DMS79 treated with DMSO at 0.1 percent for 48 hours (cell line): ENCODE measurements at places on chromosomes 16 and 17.

DNA sequence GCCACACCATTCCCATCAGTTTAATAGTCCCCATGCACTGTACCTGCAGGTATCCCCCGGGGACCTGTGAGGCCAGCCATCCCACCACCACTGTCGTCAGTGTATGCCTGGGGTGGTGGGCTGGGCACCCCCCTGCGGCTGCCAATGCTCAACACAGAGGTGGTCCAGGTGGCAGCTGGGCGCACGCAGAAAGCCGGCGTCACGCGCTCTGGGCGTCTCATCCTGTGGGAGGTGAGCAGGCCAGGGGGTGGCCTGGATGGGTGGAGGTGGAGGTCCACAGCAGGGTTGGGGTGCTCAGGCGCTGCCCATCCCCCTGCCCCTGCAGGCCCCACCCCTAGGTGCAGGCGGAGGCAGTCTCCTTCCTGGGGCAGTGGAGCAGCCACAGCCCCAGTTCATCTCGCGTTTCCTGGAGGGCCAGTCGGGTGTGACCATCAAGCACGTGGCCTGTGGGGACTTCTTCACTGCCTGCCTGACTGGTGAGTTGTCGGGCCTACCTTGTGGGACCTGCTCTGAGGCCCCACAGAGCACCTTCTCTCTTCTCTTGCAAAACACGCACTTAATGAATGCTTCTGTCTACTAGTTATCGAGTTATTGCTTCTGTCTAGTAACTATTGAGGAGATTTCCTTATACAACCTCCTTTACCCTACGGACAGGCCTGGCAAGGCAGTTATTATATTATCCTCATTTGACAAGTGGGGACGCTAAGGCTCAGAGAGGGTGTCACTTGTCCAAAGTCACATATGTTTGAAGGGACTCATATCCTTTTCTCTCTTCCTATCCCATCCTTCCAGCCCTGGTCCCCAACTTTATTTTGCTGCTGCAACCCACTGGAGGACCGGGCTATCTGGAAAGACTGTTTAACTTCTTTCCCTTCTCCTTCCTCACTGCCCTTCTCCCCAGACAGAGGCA, 5.8 kb upstream of the TRAF4 start:
- no peak for DNase-seq

- peak; percentile 65 for DNase-seq
These were observed 1.0 kb upstream of the AIPL1 start for GRCh38 chr17:6435968-6436367.

DNA sequence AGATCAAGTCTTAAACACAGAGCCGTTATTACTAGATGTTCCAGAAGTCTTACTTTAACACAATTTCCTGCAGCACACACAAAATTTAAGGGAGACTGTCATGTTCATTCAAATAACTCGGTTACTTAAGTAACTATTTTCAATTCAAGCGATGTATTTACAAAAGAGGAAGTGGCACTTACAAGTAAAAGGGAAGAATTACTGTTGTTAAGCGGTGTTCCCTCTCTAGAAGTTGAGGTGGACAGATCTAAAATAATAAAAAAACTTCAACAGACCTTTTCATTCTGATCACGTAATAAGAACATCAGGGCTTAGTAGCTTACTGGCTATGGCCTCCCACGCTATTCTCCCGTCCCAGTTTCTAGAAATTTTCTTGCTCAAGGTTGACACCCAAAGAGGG, 26.2 kb upstream of the TXNDC11 start:
- DNase-seq: no peak

DNA sequence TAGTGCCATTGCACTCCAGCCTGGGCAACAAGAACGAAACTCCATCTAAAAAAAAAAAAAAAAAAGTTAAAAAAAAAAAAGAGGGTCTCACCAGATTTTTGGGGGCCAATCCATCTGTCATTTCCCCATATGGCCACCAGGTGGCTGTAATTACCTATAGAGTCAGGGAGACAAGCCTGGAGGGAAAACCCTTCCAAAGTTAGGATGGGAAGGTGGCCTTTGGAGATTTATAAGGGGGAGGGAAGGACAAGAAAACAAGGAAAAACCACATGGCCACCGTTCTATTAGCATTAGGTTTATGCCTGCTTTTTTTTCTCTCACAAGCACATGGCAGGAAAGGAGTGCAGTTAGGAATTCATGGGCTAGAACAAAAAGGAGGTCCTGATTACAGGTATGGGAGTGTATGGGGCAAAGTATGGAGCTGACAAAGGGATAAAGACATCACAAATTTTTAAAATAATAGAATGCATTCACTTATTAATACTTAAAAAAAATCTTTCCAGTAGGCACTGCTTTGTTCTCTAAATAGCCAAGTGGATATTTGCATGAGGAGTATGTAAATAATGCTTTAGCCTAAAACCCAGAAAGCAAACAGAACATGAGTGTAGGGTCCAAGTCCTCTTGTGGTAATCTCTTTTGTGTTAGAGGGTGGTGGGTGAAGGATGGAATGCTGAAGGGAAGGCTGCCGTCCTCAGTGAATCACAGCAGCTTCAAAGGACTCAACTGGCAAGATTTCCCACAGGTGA, 5.1 kb downstream of the CYB5D1 start:
- peak; percentile 48 for DNase-seq

- peak; percentile 7 for DNase-seq
These were observed 999 bp upstream of the FLYWCH2 start for GRCh38 chr16:2881783-2882649.

DNA sequence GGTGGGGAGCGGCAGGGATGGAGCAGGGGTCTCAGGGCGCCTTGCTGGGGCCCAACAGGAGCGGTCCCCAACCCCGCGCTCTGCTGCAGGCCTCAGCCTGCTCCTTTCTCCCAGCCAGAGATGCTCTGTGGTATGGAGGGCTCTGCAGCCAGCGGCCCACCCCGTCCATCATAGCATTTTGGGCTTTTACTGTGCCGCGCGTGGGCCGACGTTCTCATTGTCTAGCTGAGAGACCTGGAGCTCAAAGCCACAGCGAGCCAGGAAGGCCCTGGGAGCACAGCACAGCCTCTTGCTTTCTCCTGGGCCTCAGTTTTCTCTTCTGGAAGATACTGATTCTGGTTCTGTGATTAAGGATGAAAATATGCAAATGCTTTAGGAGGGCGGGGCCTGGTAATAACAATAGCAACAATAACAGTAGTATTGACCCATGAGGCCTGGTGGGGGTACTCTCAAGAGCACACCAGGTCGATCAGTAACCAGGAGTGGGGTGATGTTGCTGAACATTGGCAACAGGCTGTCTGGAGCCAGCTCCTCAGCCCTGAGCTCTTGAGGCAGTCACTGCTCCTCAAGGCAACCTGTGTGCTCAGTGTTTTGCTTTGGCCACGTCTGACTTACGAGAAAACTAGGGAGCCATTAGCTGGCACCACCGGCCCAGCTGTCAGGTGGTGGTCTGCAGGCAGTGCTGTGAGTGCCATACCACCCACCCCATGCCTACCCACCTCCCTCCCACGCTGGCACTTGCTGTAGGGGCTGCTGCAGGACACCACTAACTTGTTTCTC, 1.1 kb upstream of the RASD1 start:
- DNase-seq: no peak

- no peak for DNase-seq
These were observed 117.1 kb upstream of the NLRP1 start for GRCh38 chr17:5701381-5701780.
